ENCODE measurements at places on chromosomes 12 and 14.

DNA sequence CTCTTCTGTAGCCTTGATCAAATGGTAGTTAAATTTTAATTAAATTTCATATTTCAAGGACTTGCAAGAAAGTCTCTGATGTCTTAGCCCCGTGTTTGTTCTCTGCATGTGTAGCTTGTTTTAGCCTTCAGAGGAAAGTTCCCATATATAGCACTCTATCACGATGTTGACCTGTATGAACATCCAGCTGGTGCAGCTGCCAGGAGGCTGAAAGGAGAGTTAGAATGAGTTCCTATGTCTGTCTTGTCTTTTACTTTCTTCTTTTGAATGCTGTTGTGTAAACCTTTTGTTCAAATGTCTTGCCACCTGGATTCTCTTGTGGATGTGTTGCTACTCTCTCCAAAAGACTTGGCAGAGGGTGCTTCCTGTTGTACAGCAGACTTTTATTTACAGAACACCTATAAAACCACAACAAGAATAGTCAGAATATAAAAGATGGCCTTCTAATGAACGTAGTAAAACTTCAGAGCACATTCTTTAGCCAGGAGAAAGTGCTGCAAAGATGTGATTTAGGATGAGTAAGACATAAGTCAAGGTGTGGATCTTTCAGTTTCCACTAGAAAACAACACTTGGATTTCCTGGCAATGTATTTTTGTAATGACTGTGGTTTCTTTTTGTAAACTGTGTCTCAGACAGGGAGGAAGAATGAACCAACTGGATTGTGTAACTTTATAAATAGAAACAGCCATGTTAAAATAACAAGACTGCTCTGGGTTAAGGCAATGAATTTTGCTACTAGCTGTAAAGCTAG lies 17.2 kb downstream of the NAV3 start:
- no peak for DNase-seq

GRCh38 chr12:24398605-24399004 lies 449.1 kb upstream of the SOX5 start:
- DNase-seq = no peak

GRCh38 chr14:22555384-22556011 lies 33.5 kb downstream of the DAD1 start:
- DNase-seq = no peak

GRCh38 chr14:45699471-45699870 lies 446.5 kb upstream of the MIS18BP1 start:
- DNase-seq = no peak

DNA sequence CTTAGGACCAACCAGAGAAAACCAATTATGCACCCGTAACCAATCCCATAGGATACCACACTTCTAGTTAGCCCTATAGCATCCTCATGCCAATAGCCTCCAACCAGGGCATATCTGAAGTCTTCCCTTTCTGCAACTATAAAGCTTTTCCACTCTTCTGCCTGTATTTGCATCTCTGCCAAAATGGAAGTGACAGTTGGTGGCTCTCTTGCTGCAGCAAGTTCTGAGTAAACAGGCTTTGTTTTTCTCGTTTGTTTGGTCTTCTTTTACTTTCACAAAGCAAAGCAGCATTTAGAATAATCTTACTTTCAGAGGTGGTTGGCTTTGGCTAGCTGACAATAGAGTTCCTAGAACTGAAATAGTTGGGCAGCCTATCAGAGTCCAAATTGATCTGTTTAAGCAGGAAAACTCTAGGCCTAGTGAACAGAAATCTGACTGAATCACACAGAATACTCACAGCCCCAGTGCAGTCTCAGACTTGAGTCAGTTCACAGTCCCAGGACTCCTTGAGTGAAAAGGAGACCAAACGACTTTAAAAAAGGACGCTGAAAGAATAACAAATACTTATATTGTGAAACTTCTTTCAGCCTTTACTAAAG lies 1029.7 kb upstream of the LRFN5 start:
- DNase-seq = no peak

GRCh38 chr12:124655048-124655697 lies 87.8 kb upstream of the NCOR2 start:
- no peak for DNase-seq

- no peak for DNase-seq
Observed at GRCh38 chr12:130299574-130299973, 38.1 kb upstream of the PIWIL1 start.

GRCh38 chr14:50318031-50318626 lies 6.0 kb downstream of the DMAC2L start:
- peak; percentile 60 for DNase-seq

DNA sequence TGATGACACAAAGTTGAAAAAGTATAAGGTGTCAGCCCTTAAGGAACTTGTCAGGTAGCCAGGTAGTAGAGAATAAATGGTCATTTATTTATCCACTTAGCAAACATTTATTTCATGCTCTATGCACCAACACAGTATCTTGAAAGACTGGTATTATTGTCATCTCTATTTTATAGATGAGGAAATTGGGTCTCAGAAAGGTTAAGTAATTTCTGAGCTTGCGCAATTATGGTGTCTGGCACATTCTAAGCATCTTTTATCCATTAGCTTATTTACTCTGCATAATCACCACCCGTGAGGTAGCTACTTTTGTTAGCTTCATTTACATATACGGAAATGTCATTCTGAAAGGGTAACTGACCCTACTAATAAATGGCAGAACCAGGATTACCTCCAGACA lies 2.5 kb upstream of the UTP20 start:
- no peak for DNase-seq

DNA sequence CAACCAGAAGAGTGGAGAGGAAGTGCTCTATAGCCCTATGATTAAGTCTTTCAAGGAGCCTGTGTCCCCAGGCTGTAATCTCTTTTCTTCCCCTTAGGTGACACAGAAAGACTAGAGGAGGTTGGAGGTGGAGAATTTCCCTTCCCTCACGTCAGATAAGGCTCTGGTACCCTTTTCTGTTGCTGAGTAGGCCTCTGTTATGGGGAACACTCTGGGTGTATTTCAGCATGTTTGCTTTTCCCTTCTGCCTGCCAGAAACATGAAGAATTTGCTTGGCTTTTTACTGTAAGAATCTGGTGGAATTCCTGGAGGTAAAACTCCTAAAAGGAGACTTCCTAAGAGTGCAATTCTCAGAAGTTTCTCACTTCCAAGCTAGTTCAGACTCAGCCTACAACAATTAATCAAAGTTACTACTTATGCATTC lies 58.3 kb downstream of the SIX1 start:
- no peak for DNase-seq

DNA sequence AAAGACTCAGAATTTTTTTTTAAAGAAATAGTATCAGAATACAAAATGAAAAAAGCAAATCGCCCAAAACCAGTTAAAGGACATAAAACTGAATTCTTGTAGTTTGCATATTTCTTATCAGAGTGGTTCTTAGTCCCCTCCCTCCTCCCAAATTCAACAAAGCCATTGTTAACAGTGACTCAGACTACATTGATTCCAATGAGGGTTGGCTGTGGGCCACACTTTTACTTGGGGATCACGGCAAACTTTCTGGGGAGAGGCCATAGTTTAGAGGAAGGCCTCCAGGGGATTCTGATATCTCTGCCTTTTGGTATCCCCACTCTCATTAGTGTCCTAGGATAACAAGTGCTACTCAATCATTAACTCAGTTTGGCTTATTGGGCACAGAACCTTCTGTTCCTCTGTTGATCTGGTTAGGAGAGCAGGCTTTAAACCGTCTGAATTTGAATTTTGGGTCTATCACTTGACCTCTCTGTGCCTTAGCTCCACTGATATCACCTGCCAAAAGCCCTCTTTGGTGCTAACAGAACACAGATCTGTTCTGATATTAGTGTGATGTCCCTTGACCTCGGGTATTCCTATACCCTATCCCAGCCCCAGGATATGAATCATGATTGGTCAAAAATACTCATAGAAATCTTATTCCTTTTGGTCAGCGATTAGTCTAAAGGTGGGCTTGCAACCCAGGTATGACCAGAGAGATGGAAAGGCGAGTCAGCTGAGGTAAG lies 45.2 kb upstream of the APPL2 start:
- DNase-seq = no peak

- no peak for DNase-seq
Observed at GRCh38 chr12:58995666-58996363, 75.5 kb upstream of the LRIG3 start.

DNA sequence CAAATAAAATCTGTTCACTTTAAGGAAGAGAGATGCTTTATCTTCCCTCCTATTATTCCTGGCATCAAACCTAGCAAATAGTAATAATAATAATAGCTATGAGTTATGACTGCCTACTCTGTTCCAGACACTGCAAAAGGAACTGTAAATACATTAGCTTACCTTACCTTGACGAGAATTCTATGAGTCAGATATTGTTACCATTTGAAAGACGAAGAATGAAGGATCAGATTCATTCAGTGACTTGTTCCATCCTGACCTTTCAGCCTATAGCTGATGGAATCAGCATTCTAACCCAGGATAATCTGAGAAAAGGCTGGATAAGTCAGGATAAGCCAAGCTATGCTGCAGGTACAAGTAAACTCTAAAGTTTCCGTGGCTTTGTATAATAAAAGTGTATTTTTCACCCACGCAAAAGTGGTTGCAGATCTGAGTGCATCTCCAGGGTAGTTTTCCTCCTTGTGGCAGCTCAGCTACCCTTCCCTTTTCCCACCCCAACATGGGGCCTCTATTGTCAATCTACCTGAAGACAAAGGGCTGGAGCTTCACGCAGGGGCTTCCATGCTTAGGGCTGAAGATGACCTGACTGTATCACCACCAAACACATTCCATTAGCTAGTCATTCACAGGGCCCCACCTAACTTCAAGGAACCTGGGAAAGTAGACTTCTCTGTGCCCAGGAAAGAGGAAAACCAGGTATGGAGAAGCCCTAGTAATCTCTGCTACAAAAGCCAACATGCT lies 57.2 kb upstream of the CCND2 start:
- DNase-seq = no peak

GRCh38 chr12:57771236-57771872 lies 551 bp downstream of the METTL1 start:
- peak; percentile 94 for DNase-seq

DNA sequence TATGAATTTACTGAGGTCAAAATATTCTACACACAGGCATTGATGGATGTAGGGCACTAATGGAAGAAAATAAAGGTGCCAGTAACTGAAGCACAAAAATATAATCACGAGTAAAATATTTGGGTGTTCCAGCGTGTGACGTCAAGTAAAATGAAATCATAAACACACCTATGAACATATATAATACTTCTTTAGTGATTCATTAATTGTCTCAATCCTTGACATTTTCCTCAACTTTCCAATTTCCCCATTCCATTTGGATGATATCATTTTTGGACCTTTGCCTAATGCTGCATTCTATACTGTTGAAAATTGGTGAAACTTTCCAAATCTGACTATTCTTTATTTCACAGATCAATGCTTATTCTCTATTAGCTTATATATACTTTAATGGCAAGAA lies 649.3 kb downstream of the GALC start:
- no peak for DNase-seq

GRCh38 chr12:122955156-122955555 lies 11.1 kb downstream of the ABCB9 start:
- DNase-seq = no peak

DNA sequence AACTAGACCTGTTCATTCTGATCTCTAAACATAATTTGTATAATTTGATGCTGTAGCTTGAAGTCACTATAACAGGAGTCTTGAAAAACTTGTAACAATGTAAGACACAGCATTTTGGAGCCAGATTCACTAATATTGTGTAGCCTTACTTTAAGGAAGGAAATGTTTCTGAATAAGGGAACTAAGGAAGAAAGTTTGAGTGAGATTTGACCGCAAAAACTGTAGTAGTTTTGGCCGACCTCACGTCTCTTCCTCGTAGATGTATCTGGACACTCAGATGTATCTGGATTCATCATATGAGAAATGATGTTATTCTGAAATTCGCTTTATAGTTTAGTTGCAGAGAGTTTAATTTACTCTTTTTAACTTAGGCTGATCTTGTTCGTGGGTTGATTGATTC lies 13.9 kb upstream of the DNAH10 start:
- no peak for DNase-seq

- peak; percentile 21 for DNase-seq
Observed at GRCh38 chr12:15855646-15856045, 26.5 kb upstream of the STRAP start.

GRCh38 chr12:27864521-27864920 lies 84.5 kb upstream of the MANSC4 start:
- no peak for DNase-seq

DNA sequence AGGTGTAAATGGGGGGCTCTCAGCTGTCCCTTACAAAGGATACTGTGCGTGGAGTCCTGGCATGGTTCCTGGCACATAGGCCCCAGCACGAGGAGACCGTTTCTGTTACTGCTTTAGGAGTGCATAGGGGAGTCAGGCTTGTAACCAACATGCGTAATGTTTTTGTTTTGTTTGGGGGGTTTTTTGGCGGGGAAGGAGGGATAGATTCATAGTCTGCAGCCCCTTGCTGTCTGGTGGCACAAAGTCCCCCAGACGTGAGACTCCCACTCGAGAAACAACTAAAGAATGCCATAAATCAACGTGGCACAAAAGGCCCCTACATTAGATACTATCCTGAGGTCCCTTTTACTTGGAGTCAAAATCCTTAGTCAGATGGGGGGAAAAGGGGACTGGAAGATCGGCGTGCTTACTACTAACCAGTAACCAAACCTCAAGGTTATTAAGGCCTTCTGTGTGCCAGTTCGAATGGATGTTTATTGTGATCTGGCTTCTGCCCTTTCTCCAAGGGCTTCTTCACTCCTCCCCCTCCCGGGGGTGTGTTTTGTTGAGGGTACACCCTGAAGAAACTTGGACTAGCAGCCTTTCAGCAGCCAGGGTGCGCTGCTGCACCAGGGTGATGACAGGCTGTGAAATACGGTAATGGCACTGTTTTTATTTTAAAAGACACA lies 874 bp downstream of the ISCU start:
- peak; percentile 96 for DNase-seq

- no peak for DNase-seq
Observed at GRCh38 chr12:119843100-119843499, 34.0 kb downstream of the CIT start.

- DNase-seq = no peak
Observed at GRCh38 chr12:85004204-85004603, 31.9 kb downstream of the TSPAN19 start.

- DNase-seq = peak; percentile 42
Observed at GRCh38 chr12:75526655-75527511, 15.5 kb upstream of the KRR1 start.

GRCh38 chr12:89878327-89878726 lies 169.7 kb upstream of the ATP2B1 start:
- DNase-seq = no peak

Data from erythroblast (primary cell).